Activated T-helper 2 cell treated with anti-CD3 and anti-CD28 coated beads, Interferon-gamma antibody, Interleukin-2, Interleukin-4, amounts not matched to agents 10 μg/mL and 5 μg/mL and 100 μg/mL, durations not matched to agents 14 hours and 24 hours and 36 hours (primary cell): ENCODE measurements at places on chromosomes 2 and 18.

GRCh38 chr2:134002391-134002790, 251.5 kb upstream of the MGAT5 start:
- no peak for DNase-seq

DNA sequence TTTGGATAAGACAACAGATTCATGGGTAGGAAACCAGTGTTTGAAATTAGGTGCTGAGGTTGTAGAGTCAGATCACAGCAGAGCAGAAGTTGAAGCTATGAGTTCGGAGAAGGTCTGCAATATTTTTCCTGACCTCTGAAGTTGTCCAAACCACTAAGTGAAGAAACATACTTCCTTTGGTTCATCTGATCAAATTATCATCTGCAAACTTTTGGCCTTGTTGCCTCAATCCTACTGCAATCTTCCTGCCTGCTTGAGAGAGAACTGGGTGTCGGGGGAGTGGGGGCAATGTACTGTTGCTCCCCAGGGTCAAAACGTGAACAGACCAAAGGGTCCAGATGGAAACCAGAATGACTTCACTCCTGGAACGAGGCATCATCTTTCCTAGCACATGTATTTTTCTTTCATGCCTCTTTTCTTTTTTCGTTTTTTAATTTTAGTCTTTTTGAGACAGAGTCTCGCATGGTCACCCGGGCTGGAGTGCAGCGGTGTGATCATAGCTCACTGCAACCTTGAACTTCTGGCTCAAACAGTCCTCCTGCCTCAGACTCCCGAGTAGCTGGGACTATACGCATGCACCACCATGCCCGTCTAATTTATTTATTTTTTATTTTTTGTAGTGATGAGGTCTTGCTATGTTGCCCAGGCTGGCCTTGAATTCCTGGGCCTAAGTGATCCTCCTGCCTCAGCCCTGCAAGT, 42.7 kb downstream of the RAB31 start:
- no peak for DNase-seq

DNA sequence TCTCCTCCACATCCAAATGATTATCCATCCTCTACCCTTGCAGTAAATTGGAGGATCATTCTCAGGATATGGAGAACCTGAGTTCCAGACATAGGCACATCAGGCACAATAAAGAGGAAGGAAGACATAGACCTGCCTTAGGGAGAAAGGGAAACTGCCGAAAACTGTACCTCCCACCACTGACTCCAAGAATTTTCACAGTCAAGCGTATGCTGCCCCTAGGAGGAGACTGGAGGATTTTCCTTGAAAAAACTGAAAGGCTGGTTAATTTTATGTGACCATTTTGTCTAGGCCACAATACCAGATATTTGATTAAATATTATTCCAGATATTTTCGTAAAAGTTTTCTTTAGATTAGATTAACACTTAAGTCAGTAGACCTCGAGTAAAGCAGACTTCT, 638.5 kb upstream of the PKDCC start:
- DNase-seq = no peak

GRCh38 chr2:60510713-60511112, 42.7 kb downstream of the BCL11A start:
- no peak for DNase-seq

DNA sequence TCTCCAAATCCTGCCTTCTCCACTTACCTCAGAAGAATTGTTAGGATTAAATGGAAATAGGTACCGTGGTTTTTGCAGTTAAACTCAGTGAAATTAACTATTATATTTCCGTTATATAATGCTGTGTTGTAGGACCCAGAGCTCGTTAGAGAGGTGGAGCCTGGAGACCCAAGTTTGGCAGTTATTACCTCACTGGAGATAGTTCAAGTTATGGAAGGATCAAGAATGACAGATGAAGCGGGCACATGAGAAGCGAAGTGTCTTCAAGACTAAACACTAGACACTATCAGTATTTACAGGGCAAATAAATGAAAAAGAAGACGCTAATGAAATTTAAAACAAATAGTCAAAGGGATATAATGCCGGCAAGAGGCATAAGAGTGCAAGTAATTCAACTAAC, 866 bp downstream of the CWC22 start:
- no peak for DNase-seq

DNA sequence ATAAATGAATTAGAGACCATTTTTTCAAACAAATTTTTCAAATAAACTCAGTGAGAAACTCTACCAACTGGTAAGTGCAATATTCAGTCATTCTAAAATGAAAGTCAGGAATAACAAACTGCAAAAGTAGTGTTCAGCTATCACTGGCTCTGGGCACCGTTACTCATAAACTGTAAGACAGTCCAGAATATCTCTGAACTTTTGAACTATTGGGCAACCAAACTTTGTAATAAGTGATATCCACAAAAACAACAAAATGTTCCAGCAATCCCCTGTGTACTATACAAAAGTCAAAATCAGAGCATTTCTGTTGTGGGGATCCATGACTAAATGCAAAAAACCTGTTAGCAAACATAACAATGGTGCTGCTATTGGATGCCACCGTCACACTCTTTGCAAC, 56.3 kb downstream of the SLC25A12 start:
- no peak for DNase-seq

GRCh38 chr2:57330447-57330846, 716.2 kb upstream of the VRK2 start:
- DNase-seq = no peak

GRCh38 chr2:173806761-173807160, 158.4 kb downstream of the SP3 start:
- DNase-seq = no peak

DNA sequence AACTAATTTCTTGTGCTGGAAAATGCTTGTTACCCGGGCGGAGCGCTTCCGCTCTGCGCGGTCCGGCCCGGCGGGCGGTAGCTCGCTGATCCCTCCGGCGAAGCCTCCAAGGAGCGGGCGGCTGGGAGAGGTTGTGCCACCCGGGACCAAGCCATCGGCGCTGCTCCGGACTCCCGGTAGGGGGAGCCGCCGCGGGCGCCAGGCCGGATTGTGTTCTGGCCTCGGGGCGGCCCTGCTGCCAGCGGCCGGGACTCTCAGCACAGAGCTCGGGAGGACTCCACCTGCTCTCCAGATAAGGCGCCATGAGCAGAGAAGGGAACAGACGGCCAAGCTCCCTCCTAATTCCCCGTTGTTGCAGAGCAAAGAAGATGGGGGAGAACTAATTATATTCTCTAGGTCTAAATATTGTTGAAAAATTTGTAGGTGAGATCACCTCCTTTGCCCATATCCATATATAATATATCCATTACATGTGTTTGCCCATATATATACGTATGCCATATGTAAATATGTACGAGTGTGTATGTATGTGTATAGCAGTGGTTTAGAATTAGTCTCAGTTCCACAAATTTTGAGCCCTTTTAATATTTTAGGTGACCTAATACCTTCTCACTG, 13.8 kb upstream of the SATB2 start:
- no peak for DNase-seq

DNA sequence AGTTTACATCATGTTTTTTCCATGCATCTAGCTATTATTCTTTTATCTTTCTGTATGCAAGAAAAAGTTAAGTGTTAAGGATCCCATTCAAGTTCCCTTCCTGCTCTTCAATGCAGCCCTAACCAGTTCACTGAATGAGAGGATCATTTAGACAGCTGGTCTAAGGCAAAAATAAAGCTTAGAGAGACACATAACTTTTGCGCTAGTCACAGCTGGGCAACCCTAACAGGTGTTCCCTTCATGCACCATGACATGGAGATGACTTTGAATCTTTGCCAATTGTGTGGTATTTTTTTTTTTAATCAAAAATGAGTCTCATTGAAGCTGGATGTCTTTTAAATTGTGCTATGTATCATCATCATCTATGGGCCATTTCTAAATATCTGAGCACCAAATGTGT, 393.8 kb upstream of the CYRIA start:
- no peak for DNase-seq

GRCh38 chr2:195619590-195619989, 37.4 kb upstream of the SLC39A10 start:
- no peak for DNase-seq

DNA sequence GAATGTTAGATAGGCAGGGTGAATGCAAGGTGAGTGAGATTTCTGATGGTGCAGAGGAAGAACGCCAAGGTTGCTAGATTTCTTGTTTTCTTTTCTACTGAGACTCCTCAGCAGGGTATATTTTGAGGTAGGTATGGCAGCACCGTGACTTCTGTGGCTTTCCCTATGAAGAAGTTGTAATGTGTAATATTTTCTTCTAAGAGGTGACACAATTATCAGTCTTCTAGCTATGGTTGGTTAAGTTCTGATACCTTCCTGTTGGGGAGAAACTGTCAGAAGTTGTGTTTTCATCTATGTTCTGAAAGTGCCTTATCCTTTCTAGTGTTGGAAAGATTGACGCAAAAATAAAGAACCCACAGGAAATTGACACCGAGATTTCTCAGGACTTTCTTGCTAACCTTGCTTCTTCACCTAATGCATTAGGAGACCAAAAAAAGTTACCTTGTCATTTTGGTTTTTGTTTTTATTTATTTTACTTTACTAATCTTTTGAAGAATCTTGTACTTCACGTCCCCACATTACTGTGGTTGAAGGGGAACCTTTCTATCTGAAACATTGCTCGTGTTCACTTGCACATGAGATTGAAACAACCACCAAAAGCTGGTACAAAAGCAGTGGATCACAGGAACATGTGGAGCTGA, 11.9 kb downstream of the IL18R1 start:
- DNase-seq = peak; percentile 30

DNA sequence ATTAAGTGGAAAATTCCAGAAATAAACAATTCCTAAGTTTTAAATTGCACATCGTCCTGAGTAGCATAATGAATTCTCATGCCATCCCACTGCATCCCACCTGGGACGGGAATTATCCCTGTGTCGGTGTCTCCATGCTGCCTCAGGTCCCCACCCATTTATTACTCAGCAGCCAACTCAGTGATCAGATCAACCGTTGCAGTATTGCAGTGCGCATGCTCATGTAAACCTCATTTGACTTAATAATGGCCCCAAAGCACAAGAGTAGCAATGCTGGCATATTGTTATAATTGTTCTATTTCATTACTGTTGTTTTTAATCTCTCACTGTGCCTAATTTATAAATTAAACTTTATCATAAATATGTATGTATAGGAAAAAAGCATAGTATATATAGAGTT, 214.4 kb downstream of the METTL4 start:
- no peak for DNase-seq

DNA sequence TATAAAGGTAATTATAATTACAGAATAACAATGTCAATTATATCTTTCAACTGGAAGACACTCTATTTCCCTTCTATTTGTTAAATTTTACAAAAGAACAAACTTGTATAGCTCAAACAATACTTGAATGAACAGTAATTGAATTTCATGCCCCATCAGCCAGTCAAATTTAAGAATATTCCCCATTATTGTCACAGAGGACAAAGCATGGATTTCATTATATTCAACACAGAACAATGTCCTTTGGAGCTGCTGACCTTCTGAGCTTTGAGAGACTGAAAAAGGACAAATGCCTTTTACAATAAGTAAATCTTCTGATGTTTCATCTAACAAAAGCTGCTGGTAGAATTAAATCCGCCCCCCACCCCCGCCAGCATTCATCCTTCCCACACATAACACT, 187.5 kb upstream of the MC4R start:
- no peak for DNase-seq

GRCh38 chr2:133777574-133777960, 209.3 kb upstream of the NCKAP5 start:
- no peak for DNase-seq

- no peak for DNase-seq
Measured at GRCh38 chr2:149544692-149545091, 42.9 kb downstream of the MMADHC start.

- no peak for DNase-seq
Measured at GRCh38 chr2:19786408-19787058, 115.2 kb downstream of the TTC32 start.

GRCh38 chr18:23918395-23919032, 96.0 kb upstream of the TTC39C start:
- peak; percentile 58 for DNase-seq

- DNase-seq = no peak
Measured at GRCh38 chr2:48480526-48480925, 49.4 kb upstream of the STON1 start.

DNA sequence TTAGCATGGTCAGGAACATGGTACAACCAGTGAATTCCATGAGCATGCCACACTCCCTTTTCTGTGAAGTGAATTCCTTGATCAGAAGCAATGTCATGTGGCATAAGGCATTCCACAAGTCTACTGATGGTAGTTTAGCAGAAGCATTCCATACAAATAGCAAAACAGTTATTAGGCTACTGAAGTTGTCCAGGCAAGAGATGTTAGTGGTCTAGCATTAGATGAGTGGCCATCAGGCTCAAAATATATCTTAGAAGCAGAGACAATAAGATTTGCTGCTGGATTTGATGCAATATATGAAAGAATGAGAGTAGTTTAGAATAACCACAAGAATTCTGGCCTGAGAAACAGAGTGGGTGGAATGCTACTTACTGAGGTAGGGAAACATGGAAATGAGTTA, 355.3 kb upstream of the NRXN1 start:
- no peak for DNase-seq

DNA sequence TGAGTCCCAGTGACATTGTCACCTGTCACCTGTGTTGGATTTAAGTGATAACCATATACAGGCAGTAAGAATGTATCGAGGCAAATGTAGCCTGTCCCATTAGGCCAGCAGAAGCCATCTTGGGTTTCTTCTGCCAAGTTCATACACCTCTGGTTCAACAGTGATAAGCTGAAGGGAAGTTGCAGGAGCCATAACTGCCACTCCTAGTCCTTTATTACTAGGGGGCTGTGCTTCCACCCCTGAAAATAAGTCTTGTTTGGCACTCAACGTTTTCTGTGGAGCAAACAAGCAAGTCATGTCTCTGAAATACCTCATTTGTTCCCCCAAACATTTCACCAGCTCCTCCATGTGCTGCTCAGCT, 58.1 kb upstream of the ALPP start:
- no peak for DNase-seq

GRCh38 chr2:149064856-149065630, 26.5 kb downstream of the LYPD6B start:
- DNase-seq = no peak

- no peak for DNase-seq
Measured at GRCh38 chr2:231397011-231397927, 1.8 kb downstream of the B3GNT7 start.

DNA sequence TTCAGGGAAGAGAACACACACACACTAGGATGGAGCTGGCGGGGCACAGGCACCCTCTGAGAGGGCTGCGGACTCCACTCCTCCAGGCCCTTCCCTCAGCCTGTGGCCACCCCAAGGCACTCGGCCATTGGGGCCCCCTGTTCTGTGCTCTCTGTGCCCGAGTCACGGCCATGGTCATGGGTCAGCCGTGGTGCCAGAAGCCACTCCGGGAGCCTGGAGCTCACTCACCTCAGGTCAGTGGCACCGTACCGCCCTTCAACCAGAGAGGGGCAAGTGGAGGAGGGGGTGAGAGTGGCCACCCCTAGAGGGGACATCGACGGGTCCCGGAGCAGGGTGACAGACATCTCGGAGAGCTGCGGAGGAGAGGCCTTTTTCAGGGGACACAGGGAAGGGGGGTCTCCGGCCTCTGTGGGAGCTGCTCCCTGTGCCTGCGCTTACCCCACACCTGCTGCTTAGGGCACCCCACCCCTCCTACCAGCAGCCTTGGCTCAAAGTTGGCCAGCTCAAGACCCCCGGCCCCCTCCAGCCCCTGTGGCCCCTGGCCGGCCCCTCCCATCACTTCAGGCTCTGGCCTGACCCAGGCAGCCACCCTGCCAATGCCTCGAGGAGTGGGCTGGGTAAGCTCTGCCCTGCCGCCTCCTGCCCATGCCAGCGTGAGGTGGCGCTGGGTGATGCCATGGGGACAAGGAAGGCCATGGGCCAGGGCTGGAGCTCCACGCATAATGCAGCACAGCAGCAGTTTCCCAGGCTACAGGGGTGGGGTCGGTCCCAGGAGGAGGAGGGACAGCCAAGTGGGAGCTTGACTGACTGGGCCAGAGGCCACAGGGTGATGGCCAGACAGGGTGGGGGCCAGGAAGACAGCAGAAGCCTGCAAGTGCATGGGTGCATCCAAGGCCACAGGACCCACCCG, 29.3 kb downstream of the AQP12A start:
- DNase-seq = no peak
